NCI-H510A treated with DMSO at 0.1 percent for 48 hours (cell line): ENCODE measurements at places on chromosomes 12 and 14.
A peak's percentile ranks its signal among the peaks of the same experiment; 100 is the strongest.

DNA sequence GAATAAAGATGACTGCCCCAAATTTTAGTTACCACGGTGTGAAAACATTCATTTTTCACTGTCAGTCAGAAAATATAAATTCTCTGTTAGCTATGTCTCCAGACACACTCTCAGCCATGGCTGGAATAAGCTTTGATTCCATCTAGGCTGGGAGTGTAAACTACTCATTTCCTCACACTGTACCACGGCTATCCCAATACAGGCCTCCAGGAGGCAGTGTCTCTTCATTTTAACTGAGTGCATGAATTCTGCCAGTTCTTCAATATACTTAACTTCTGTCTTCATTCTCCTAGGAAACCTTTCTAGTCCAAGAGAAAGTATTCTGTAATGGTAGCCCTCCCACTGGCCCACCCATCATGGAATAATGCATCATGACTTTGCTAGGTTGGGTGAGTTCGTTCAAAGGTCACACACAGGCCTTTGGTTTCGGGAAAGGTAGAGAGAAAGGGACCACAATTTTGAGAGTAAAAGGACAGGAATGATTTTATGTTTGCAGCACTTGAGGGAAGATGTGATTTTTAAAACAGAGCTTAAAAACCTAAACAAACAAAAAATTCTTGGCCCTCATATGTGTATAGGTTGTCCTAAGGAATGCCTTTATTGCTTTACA lies 381.1 kb downstream of the SEC23A start:
- DNase-seq: no peak

GRCh38 chr12:100265732-100266584 lies 921 bp downstream of the DEPDC4 start:
- DNase-seq: no peak

GRCh38 chr12:29743801-29744200 lies 39.9 kb downstream of the TMTC1 start:
- DNase-seq: no peak

GRCh38 chr12:52872644-52873389 lies 24.0 kb upstream of the KRT78 start:
- no peak for DNase-seq

DNA sequence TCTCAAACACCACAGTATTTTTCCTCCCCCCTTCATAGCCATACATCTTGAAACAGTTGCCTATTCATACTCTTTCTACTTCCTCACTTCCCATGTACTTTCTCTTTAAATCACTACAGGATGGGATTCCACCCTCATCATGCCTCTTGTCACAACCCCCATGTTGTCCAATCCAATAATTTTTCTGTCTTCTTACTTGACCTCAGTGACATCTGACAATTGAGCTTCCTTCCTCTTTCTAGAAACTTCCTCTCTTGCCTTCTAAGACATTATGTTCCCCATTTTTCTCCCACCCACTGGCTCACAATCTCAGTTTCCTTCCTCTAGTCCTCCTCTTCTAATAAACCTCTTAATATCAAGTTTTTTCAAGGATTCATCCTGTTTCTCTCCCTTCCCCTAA lies 5.3 kb downstream of the C2CD5 start:
- no peak for DNase-seq

GRCh38 chr14:80942191-80942600 lies 658 bp upstream of the CEP128 start:
- DNase-seq: peak; percentile 59

- peak; percentile 84 for DNase-seq
Measured at GRCh38 chr14:58829594-58829993, 191.8 kb downstream of the DACT1 start.

GRCh38 chr14:85342858-85343607 lies 186.9 kb upstream of the FLRT2 start:
- no peak for DNase-seq

GRCh38 chr14:71728386-71728785 lies 203.8 kb upstream of the RGS6 start:
- DNase-seq: no peak

DNA sequence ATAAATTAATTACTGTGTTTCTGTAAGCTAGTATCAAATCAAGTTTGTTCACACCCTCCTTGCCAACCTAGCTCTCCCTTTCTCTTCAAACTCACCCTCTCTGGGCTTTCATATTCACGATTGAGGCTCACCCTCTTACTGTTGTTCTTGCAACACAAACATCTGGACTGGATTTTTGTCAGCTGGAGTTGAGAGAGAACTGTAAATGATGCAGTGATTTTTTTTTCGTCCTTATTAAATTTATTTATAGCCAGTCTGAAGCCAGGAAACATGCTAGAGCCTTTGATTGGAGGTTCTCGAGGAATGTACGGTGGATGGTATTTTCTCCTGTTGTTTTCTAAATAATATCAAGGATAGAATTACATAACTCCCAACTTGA lies 485.1 kb downstream of the ZFP36L1 start:
- DNase-seq: peak; percentile 70

- no peak for DNase-seq
Measured at GRCh38 chr12:68180792-68181744, 21.5 kb upstream of the IFNG start.

GRCh38 chr14:40494483-40494882 lies 1062.2 kb upstream of the FBXO33 start:
- no peak for DNase-seq

DNA sequence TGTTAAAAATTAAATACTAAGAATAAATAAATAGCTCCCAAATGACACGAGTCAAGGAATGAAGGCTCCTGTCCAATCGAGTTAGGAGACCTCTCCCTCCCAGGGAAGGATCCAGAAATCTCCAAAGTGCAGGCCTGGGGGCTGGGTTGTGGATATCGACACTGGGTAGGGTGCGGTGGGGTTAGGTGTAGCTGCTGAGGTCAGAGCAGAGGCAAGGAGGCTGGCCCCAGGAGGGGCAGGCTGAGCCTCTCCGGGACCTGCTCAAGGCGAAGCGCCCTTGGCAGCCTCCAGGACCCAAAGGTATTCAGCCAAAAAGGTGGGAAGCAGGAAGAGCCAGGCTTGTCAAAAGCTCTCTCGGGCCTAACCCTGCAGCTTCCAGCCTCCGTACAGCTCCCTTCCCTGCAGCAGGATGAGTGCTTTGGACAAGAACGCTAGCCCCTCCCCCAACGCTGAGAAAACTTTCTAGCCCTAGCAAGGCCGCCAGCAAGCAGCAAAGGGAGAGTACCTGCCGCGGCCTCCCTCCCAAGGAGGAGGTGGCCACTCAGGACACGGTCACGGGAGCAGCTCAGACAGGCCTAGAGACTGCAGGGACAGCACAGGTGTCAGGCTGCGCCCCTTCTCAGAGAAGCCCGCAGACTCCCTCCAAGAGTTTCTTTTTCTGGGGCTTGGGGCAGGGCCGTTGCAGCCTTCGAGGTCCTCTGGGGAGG lies 3.7 kb upstream of the PNMA1 start:
- no peak for DNase-seq

DNA sequence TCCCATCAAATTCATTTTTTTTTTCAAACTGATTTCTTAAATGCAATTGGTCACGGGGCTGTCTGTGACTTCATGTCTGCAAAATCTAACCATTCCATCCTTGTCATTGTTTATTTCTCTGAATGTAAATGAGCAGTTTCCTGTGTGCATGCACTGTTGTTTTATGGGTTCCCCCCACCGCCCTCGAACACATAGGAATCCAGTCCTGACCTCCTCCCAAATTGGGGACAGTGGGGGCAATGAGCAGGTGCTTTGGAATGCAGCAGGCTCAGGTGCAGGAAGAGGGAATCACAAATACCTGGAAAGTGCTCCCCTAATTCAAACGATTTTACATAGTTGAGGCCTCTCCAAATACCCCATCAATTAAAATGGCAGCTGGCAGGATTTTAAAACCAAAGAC lies 62.6 kb upstream of the ESRRB start:
- no peak for DNase-seq

GRCh38 chr14:103058164-103059055 lies 1.1 kb upstream of the CDC42BPB start:
- no peak for DNase-seq

GRCh38 chr14:52352061-52352491 lies 38.0 kb downstream of the PTGER2 start:
- no peak for DNase-seq

DNA sequence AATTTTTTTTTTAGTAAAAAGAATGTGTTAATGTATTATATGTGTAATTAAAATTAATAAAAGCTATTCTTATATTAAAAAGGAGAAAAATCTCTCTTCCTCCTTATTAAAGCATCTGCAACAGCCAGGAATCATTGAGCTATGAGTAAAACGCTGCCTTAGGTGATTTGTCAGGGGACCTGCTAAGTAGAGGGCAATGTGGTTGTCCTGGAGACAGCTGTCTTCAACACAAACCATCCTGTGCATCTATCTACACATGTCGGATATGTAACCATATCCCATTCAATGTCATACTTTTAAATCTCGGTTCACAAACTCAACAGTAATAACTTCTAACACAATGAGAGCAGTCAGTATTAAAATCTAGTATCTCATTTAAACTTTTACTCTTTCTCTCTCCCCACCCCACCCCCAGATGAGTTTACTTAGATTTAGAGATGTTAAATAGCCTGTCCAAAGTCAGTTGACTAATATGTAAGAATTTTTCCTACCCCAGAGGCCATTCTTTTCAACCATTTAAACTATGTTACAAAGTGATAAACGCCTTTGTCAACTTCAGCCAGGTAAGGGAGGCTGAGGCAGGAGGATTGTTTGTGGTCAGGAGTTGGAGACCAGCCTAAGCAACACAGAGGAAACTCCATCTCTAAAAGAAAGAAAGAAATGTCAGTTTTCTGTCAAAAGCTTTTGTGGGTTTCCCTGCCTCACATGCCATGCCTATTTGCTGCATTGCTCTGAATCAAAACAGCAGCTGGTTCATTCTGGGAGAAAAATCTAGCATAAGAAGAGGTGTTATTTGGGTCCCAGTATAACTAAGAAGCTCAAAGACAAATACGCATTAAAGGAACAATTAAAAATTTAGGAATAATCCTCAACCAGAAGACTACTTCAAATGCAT lies 413.7 kb upstream of the CCDC196 start:
- no peak for DNase-seq

DNA sequence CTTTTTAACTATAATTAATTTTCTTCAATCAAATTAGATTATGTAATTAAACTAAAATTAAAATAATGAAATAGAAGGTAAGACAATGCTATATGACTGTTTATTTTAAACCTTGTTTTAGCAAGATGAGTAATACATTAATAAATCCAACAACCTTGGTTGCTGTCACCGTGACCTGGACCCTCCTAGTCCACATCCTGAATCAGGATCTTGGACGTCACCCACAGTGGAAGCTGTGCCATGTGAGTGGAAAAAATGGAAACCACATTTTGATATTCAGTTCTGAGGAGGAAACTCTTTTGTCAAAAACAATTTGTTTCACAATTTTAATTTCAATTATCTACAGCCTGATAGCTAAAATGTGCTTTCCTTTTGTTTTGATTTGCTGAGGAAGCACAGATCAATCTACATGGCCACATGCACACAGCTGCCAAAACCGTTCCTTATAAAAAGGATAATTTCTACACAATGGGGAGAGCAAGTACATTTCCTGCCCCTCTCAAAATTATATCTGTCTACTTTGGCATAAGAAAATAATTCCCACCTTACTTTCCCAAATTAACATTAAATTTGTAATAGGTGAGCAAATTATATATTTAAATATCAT lies 255.5 kb downstream of the RASSF9 start:
- no peak for DNase-seq

GRCh38 chr14:91058042-91058581 lies 2.3 kb downstream of the RPS6KA5 start:
- no peak for DNase-seq

DNA sequence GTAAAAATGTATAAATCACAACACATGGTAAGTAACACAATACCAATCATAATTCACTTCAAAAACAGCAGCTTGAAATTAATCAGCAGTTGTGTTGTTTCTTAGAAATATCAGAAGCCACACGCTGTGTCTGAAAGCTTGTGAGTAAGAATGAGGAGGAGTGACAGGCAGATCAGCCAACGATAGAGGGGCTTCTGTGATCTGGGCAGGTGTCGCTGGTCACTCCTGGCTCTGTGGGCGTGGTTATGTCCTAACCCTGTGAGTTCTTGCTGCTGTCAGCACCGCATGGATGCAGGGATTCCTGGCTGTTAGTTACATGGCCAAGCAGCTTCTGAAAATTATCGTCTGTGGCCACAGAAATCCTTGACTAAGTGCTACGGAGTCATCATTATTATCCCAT lies 123.4 kb downstream of the SLC25A47 start:
- DNase-seq: peak; percentile 85

- DNase-seq: no peak
Measured at GRCh38 chr12:2429032-2429431, 365.7 kb upstream of the FKBP4 start.

DNA sequence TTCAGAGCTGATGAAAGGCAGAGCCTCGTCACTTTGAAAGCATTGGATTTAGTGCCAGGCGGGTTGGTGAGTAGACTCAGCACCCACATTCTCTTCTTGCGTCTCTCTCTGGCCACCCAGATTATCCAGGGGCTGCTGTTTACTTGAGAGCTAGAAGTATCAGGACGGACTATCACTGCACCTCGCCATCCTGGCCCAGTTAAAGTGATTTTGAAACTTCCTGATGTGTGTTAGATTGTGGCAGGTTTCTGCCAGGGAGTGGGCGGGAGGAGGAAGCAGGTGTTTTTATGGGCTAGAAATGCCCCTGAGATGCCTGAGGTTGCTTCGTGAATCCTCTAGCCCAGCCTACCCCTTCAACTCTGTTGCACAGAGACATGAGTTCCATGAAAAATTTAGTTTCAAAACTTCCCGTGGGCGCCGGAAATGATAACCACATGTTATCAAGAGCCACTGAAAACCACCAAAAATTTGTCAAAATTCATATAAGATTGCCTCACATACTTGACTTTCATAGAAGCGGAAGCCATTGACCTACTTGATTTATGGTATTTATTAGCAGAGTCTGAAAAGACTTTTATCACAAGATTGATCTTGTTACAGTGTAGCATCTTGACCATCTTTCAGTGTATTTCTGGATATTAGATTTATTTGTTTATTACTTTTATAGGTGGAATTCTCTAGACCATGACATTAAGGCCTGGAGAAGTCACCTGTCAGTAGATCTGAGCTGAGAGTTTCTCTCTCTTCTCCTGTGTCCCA lies 466.0 kb downstream of the RAD51B start:
- no peak for DNase-seq

DNA sequence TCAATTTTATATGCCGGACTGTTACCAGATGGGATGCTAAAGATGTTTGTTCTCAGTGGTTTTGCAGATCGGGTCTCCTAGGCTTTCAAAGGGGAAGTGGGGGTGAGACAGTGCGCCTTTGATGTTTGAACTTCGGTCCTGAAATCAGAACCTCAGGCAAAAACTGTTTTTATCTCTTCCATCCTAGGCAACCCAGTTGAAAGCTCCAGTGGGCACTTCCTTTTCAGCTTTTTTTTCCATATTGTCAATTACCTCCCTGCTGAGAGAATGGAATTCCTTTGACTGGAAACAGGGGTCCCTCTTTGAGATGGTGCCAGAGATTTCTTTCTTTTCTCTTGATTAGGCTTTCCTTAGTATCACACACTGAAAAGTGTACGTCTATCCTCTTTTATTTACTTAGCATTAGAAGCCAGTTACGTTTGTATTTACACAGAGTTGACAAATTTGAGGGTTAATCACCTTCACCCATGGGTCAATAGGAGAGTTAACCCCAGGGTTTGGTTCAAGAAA lies 40.0 kb downstream of the NUAK1 start:
- no peak for DNase-seq

GRCh38 chr14:70780396-70781075 lies 28.8 kb downstream of the MAP3K9 start:
- no peak for DNase-seq
